ENCODE measurements at places on chromosomes 7 and 10.

DNA sequence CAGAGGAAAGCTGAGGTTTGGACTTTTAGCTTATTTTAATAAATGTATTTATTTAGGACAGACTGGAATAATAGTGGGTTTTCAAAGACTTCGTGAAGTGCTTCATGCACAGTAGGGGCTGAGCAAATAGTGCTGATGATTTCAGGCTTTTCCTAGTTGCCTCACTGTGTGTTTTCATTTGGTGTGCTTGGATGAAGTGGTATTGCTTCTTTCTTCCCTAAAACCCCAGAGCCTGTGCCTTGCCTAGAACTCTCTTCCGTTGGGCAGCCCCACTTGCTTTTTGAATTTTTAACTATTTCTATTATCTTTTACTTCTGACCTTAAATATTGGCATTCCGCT, 49.6 kb downstream of the ARID5B start:
- no peak for DNase-seq

GRCh38 chr10:767794-768193, 78.3 kb upstream of the DIP2C start:
- DNase-seq, result no peak

GRCh38 chr7:50335795-50336754, 31.6 kb downstream of the IKZF1 start:
- DNase-seq, result peak; percentile 9

DNA sequence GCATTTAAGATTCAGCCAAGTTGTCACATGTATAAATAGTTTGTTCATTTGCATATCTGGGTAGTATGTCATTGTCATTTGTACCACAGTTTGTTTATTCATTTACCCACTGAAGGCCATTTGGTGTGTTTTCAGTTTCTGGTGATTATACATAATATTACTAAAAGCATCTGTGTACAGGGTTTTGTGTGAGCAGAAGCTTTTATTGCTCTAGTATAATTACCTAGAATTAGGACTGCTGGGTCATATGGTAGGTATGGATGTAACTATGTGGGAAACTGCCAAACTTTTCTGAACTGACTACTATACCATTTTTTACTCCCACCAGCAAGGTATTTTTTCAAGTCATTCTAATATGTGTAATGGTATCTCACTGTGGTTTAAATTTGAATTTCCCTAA, 584.0 kb upstream of the GHITM start:
- DNase-seq, result no peak

- DNase-seq, result no peak
Measured at GRCh38 chr10:11443468-11444154, 167.8 kb downstream of the USP6NL start.

GRCh38 chr7:3561932-3562331, 260.9 kb downstream of the SDK1 start:
- peak; percentile 34 for DNase-seq

- no peak for DNase-seq
Measured at GRCh38 chr7:4461531-4461930, 220.6 kb upstream of the FOXK1 start.

GRCh38 chr7:88111954-88112471, 107.8 kb downstream of the SRI start:
- no peak for DNase-seq

GRCh38 chr7:21828841-21829240, 116.9 kb downstream of the CDCA7L start:
- no peak for DNase-seq

DNA sequence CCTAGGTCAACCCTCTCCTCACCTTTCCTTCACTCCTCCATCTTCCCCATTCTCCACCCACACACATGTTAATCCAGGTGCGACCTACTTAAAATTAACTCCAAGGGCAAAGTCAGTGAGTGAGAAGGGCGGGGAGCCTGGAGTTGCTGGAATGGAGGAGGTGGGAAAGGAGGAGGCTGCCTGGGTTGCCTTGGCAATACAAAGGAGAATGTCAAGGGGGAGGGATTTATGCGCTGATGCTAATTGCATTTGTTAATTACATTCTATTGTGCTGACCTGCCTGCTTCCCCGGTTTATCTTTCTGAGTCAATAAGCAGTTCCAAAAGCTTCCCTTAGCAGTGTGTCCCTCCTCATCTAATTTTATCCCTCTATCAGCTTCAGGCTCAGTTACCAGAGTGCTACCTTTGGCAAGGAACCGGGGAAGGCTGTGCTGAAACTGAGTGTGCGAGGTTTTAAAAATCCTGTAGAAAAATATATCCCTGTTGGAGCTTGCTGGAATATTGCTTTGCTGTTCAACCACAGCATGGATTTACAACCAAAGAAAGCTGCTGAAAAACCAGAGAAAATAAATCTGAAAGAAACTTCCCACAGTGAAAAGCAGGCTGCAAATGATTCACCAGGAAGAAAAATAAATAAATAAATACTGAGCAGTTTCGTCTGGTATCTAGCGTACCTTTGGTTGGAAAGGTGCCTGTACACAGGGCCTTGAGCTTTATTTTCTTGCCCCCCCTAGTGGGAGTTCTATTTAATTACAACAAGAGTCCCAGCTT, 113.2 kb upstream of the DGKB start:
- DNase-seq, result peak; percentile 95

DNA sequence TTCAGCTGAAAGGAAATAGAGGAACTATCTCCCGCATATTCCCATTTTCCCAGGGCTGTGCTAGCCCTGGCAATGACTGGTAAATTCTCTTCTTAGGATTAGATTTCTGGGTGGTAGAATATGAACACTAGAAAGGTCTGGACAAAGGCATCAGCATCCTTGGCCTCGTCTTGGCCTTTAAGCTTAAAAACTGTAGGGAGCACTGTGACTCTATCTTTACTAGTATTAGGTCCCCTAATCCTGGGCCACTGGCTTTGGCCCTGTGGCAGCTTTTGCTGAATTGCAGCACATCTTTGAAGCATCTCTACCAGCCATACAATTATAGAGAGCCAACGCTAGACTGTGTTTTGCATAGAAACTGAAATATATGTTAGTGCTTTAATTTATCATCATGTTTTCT, 41.5 kb upstream of the EBLN1 start:
- DNase-seq, result peak; percentile 1

GRCh38 chr10:47360419-47361040, 12.4 kb downstream of the RBP3 start:
- DNase-seq, result no peak

All from DMS153 (cell line).